ENCODE measurements at places on chromosomes 6 and 20.

DNA sequence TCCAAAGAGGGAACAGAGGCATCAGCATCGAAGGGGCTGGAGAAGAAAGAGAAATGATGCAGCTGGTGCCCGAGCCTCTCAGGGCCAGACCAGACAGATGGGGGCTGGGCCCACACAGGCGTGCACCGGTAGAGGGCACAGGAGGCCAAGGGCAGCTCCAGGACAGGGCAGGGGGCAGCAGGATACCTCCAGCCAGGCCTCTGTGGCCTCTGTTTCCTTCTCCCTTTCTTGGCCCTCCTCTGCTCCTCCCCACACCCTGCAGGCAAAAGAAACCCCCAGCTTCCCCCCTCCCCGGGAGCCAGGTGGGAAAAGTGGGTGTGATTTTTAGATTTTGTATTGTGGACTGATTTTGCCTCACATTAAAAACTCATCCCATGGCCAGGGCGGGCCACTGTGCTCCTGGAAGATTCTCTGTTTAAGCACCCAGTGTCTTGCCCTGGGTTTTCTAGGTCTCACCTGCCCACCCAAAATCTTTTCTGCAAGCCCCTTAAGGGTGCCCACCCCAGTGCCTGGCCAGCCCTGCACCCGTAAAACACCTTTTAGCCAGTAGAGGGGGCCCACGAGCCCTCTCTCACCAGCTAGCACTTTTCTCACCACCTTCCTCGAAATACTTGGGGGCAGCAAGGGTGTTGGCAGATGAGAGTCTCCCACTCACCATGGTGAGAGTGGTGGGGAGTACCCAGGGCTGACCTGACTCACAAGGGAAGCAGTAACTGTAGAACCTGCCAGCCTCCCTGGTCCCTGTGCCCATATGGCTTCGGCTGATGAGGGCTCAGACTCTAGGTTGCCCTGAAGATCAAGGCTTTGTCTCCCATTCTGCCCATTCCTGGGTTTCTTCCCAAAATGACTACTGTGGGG, 35.7 kb upstream of the ID1 start:
- DNase-seq: peak; percentile 59

DNA sequence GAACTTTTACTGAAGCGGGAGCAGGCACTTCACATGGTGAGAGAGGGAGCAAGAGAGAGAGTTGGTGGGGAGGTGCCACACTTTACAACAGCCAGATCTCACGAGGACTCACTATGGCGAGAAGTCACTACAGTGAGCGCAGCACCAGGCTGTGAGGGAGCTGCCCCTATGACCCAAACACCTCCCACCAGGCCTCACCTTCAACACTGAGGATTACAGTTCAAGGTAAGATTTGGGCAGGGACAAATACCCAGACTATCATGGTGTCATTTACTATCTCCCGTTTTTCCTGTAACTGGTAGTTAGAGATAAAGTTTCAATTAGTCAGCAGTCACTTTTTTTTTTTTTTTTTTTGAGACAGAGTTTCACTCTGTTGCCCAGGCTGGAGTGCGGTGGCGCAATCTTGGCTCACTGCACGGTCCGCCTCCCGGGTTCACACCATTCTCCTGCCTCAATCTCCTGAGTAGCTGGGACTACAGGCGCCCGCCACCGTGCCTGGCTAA, 7.8 kb downstream of the RBCK1 start:
- DNase-seq: peak; percentile 20

- peak; percentile 62 for DNase-seq
Observed at GRCh38 chr6:41939848-41940758, 1.5 kb downstream of the CCND3 start.

DNA sequence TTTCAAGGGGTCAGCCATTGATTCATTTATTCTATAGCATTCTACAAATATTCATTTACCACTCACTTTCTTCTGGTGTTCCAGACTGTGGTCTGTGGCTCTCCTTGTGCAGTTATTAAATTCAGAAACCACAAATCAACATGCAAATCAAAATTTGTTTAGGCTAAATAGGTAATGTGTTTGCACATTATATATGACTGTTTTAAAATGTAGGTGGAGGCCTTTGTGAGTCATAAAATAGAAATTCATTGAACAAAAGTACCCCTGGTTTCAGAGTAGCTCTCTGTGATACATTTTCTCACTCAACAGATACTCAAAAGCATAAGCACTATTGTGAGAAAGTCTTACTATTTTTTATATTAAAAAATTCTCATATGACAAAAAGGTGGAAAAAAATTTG, 385.5 kb upstream of the TSHZ2 start:
- DNase-seq: no peak

DNA sequence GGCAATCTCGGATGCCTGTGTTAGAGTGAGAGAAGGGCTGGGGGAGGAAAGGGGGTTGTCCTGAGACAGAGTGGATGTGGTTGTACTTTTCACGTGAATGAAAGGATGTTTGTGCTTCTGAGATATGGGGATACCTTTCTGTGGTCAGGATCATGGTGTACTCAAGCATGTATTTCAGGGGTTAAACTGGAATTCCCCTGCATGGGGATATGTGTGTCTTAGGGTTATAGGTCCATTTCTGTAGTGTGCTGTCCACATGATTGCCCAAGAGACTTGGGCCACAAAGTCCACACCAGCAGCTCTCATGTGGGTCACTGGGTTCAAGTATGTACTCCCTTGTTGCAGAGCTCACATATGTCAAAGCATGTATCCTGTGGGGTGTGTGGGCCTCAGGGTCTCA, 10.5 kb downstream of the SYNGAP1 start:
- no peak for DNase-seq

- no peak for DNase-seq
Observed at GRCh38 chr6:108312605-108313004, 17.8 kb downstream of the AFG1L start.

GRCh38 chr6:27531772-27532459, 59.0 kb upstream of the ZNF184 start:
- no peak for DNase-seq

- DNase-seq: no peak
Observed at GRCh38 chr20:47506850-47507249, 5.2 kb downstream of the NCOA3 start.

DNA sequence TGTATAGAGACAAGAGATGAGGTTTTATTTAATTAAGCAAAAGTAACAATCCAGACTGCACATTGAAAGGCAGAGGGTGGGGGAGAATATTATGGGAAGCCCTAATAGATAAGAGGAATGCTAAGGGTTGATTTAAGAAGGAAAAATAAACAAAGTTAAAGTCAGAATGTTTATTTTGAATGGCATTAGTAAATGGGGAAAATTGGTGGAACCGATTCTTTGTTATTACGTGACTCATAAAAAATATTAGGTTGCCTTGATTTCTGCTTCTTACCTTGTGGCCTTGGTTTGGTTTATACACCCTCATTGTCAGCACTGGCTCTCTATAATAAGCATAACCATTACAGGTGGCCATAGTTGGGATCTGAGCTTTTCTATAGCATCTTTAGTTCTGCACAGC, 674.8 kb upstream of the CITED2 start:
- no peak for DNase-seq

- DNase-seq: no peak
Observed at GRCh38 chr6:52535711-52536423, 41.0 kb downstream of the TRAM2 start.

DNA sequence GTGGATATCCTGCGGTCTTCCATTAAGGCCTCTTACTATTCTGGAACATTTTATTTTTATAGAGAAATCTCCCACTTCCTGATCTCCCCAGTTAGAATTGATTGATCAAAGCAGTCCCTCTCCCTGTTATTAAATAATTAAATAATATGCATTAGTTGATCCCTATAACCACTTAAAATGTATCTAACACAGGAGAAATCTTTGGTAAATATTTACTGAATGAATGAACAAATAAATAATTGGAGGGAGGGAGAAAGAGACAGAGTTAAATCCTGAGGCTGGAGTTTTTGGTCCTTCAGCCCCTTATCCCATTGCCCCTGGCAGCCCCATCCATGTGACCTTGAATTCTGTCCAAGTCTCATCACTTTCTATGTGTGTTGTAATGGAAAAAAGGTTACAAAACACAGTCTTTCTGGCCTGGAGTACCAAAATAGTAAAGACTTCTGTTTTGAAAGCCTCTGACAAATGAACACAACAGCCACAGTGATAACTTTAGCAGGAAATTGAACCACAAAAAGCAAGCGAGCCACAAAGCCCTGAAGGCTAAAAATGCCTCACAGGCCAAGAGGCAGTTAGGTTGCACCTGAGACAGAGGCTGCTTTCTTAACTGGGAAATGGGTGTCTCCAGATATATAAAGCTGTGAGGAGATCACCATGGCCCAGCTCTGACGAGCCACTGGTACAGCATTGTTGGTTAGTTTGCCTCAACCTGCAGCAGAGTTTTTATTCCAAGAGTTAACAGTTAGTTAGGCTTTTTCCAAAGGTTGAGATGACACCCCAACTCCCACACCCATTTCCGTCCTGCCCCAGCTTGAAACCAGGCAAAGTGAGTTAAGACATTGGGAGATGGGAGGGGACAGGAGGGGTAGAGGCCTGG, 11.3 kb downstream of the NT5E start:
- peak; percentile 70 for DNase-seq

- DNase-seq: no peak
Observed at GRCh38 chr6:15952231-15953151, 176.4 kb upstream of the MYLIP start.

- no peak for DNase-seq
Observed at GRCh38 chr6:24845578-24845977, 46.9 kb upstream of the ARMH2 start.

GRCh38 chr20:45919542-45920399, 7.8 kb upstream of the PLTP start:
- DNase-seq: peak; percentile 92

GRCh38 chr20:37649676-37650370, 44.0 kb upstream of the CTNNBL1 start:
- DNase-seq: no peak

DNA sequence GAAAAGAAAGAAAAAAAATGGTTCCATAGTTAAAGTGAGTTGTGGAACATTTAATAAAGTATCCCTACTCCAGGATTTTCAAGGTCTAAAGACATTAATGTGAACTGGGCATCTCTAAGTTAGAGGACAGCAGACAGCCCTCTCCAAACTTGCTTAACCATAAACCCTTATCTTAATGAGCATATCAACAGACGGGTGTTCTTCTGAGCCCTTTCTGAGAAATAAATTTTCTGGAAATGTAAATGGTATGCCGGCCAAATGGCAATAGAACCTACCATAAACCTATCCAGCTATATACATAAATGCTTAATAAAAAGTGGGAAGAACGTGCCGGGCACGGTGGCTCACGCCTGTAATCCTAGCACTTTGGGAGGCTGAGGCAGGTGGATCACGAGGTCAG, 12.5 kb downstream of the SLC18B1 start:
- DNase-seq: no peak

DNA sequence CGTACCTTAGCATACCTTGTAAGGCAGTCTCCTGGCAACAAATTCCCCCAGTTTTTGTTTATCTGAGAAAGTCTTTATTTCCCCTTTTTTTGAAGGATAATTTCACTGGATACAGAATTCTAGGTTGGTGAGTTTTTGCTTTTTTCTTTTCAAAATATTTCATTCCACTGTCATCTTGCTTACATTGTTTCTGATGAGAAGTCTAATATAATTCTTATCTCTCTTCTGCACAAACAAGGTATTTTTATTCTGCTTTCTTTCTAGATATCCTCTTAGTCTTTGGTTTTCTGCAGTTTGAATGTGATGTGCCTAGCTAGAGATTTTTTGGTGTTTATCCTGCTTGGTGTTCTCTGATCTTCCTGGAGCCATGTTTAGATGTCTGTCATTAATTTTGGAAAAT, 57.7 kb upstream of the EZR start:
- DNase-seq: no peak

DNA sequence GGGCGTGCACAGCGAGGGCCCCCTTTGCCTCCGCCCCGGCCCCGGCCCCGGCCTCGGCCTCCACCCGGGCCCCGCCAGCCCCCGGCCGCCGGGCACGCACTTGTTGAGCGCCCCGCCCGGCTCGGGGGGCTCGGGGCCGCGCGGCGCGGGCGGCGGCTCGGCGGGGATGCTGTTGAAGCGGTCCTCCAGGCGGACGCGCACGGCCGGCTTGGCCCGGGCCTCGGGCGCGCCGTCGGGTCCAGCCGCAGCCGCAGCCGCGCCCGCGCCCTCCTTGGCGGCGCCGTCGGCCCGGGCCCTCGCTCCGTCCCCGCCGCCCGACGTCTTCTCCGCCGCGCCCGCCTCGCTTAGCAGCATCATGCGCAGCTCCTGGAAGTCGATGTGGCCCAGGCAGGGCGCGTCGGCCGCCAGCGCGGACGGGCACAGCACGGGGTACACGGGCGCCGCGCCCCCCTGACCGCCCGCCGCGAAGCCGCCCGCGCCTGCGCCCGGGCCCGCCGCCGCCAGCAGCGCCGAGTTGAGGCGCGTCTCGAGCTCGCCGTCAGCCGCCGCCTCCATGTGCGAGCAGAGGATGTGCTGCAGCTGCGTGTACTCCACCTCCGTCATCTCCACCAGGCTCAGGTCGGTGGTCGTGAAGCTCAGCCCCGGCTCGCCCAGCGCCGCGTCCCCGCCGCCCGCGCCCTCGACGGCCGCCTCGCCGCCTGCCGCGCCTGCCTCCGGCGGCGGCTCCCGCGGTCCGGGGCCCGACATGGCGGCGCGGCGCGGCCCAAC, 514 bp downstream of the TCFL5 start:
- DNase-seq: no peak

- DNase-seq: no peak
Observed at GRCh38 chr6:133359256-133359655, 118.1 kb downstream of the EYA4 start.

GRCh38 chr6:128370072-128370471, 150.3 kb downstream of the PTPRK start:
- peak; percentile 84 for DNase-seq

DNA sequence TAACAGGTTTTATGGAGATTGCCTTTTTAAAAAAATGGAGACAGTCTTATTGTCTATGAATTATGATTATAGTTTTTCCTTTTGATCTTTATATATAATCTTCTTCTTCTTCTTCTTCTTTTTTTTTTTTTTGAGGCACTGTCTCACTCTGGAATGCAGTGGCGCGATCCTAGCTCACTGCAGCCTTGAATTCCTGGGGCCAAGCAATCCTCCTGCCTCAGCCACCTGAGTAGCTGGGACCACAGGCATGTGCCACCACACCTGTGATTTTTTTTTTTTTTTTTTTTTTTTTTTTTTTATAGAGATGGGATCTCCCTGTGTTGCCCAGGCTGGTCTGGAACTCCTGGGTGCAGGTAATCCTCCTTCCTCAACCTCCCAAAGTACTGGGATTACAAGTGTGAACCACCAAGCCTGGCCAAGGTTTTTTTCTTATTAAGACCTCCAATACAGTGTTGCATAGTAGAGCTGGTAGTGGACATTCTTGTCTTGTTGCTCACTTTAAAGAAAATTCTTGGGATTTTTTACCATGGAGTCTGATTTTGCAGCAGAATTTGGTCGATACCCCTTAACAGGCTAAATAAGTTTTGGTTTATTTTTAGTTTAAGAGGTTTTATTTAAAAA, 46.5 kb downstream of the STK4 start:
- peak; percentile 37 for DNase-seq

DNA sequence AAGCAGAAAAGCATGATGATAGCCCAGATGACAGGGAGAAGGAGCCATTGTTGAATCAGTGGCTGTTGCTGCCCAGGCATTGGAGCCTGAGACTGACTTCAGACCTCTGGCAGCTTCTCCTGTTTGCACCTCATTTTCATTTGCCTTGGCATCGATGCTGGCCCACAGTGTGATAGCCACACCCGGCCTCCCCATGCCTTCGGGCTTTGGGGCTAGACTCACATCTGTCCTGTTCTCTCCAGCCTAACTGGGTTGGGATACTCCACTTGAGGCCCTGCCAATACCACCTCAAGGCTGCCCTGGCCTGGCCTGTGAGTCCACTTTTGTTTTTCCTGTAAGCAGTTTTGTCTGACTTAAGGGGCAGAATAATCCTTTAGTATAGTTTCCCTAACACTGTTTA, 140.4 kb downstream of the UST start:
- peak; percentile 39 for DNase-seq

- no peak for DNase-seq
Observed at GRCh38 chr6:37109714-37110499, 60.0 kb upstream of the PIM1 start.
